ENCODE measurements at places on chromosomes 5 and 9.
A peak's percentile ranks its signal among the peaks of the same experiment; 100 is the strongest.

GRCh38 chr5:64505769-64506566, at the start of gene RGS7BP:
RGS7BP (plus strand) TSS chr5:64506015; CDS start chr5:64506625, 610 bp downstream.
- DNase-seq, result peak; percentile 5

GRCh38 chr5:107668154-107669095, 2.3 kb downstream of the EFNA5 start:
- peak; percentile 47 for DNase-seq

GRCh38 chr9:29211580-29212396, 1638.5 kb upstream of the C9orf72 start:
- DNase-seq, result no peak

GRCh38 chr9:16337322-16338029, 533.0 kb downstream of the BNC2 start:
- peak; percentile 86 for DNase-seq

DNA sequence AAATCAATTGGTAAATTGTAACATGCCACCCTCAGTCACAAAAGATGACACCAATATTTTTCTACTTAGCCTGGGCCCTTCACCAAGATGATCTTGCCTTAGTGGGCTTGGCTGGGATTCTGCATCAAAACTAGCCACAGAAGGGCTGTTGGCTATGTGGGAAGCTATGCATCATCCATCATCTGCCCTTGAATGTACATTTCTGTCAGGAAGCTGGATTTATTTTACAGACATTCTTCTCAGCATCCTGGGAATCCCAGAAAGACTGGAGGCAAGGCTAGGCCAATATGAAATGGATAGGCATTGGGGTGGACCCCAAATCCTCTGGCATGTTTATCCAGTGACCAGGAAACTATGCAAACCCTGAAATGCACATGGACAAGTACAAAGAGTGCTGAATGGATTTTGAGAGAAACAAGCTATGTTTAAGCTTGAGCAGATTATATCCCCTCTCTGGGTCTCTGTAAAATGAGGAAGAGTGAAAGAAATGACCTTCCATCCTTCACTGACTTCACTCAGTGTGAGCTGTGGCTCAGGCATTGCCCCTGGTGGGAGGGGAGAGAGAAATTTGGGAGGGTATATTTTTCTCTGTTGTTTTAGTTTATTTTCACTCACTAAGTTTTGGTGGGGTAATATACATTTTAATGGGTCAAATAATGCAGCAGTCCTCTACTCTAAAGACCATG, 283.6 kb downstream of the EBF1 start:
- DNase-seq, result no peak

DNA sequence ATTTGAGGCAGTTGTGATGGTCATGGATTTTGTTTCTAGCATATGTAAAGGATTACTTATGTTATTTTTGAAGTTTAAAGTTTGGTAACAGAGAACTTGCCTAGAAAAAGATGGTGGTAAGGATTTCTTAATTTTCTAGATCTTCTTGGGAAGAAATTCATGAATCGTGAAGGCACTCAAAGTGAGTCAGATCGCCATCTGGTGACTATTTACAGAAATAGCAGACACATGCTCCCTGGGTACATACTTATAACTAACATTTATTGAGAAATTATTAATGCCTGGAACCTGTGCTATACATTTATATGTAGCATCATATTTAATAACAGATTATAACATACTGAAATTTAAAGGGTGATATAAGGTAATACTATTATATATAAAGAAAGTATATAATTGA, 299.7 kb downstream of the IZUMO3 start:
- peak; percentile 2 for DNase-seq

GRCh38 chr9:13750639-13751038, 471.1 kb upstream of the MPDZ start:
- DNase-seq, result no peak

DNA sequence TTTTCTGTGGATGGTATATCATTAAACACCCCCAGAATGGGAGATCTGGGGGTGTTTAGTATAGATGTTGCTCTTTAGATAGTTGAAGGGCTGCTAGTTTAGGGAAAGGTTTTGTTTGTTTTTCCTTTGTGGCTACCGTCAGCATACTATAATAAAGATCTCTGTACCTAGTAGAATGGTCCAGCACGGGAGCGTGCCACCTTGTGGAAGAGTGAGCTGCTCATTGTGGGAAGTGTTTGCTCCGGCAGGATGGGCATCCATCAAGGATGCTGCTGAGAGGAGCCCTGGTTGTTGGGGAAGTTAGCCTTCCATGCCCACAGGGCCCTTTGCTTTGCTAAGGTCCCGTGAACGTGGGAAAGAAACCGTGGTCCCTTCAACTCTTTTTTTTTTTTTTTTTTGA, 113.1 kb downstream of the LIFR start:
- no peak for DNase-seq

- no peak for DNase-seq
Measured at GRCh38 chr5:146103594-146103993, 1.8 kb downstream of the PLAC8L1 start.

DNA sequence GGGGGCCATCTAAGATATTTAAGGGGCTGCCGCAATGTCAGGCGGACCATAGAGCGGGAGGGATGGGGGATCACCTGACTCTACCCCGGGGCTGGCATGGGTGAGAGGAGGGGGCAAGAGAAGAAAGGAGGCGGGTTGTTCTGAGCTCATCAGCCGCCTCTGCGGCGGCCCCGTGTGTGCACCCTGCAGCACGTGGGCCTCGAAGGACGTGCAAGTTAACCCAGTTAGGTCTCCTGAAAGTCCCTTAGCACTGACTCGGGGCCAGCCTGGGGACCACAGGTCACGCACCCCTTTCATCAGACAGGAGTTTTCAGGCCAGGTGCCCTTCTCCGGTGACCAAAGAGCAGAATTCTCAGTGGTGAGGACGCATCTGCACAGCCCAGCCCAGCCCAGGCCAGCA, 58.0 kb downstream of the UBE2QL1 start:
- no peak for DNase-seq

GRCh38 chr5:142627383-142628217, 58.3 kb downstream of the FGF1 start:
- no peak for DNase-seq

DNA sequence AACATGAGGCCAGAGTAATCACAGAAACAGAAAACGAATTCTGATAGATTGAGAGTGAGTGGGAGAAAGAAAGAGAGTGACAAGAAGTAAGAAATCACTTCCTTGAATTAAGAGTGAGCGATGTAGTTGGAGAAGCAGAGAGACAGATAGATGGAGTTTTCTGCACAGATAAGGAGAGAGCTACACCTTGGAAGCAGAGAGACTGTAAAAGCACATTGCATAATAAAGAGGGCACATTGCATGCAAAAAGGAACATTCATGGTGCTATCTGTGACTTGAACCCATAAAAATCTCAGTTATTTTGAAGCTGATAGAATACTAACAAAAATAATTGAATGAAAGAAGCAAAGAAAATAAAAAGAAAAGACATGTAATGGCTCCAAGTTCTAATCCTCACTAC, 943.8 kb downstream of the NR2F1-AS1 start:
- no peak for DNase-seq

GRCh38 chr5:159640446-159640845, 275.8 kb upstream of the ADRA1B start:
- no peak for DNase-seq
